ENCODE measurements at places on chromosomes 7 and 10.

DNA sequence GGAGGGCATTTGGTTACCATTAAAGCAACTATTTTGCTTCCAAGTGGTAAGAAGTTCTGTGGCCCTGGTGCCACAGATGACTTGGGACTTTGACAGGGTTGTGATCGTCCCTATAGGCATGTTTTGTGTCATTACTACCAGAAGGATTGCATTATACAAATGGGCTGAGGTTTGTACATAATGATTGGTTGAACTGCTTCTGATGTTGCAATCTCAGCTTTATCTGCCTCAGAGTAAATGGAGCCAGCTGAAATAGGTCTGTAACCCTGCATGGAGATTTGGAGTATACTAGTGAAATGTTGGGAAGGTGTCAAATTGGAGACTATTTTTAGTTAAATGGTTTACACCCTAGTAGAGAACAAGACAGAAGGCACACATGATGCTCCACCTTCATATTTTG lies 46.1 kb upstream of the SEPTIN7 start:
- no peak for DNase-seq

DNA sequence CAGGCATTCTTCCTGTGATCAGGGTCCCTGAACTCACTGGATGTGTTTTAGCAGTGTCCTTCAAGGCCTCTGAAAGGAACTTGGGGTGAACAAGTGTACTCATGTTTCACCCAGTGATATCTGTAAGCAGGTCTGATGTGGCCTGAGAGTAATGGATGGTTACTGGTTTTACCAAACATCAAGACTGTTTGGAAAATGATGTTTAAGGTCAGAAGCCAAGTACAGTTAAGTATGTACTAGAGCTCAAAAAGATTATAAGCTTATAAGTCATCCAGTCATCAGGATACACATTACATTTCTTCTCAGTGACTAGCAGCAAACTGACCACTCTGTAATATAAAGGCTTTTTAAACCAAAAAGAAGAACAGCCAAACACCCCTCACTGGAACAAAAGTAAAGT lies 79.8 kb upstream of the PTN start:
- DNase-seq, result no peak

- no peak for DNase-seq
Measured at GRCh38 chr7:5406957-5407945, 16.4 kb downstream of the TNRC18 start.

DNA sequence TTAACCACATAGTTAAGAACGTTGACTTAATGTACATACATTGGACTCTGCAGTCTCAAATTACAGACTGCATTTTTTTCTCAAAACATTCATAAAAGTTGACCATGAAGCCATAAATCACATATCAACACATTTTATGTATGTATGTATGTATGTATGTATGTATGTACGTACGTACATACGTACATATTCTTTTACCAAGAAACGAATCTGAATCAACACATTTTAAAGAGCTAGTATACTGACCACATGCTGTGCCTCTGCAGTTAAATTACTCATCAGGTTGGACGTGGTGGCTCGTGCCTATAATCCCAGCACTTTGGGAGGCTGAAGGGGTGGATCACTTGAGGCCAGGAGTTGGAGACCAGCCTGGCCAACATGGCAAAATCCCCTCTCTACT lies 105.8 kb downstream of the GPR158 start:
- DNase-seq, result no peak

- no peak for DNase-seq
Measured at GRCh38 chr7:118288098-118288497, 63.6 kb downstream of the ANKRD7 start.

DNA sequence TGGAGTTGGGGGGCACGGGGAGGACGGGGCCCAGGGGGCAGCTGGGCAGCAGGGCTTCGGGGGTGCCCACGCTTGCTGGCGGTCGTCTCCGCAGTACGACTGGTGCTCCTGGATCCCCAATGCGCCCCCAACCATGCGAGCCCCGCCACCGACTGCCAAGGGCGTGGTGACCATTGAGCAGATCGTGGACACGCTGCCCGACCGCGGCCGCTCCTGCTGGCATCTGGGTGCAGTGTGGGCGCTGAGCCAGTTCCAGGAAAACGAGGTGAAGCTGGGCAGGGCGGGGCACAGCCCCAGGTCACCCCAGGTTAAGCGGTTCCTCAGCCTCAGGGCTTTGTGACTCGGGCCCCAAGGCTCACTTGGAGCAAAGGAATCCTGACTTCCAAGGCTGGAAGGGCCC lies 70.0 kb downstream of the ALOX5 start:
- no peak for DNase-seq

GRCh38 chr7:26034391-26034790 lies 117.6 kb upstream of the NFE2L3 start:
- no peak for DNase-seq

DNA sequence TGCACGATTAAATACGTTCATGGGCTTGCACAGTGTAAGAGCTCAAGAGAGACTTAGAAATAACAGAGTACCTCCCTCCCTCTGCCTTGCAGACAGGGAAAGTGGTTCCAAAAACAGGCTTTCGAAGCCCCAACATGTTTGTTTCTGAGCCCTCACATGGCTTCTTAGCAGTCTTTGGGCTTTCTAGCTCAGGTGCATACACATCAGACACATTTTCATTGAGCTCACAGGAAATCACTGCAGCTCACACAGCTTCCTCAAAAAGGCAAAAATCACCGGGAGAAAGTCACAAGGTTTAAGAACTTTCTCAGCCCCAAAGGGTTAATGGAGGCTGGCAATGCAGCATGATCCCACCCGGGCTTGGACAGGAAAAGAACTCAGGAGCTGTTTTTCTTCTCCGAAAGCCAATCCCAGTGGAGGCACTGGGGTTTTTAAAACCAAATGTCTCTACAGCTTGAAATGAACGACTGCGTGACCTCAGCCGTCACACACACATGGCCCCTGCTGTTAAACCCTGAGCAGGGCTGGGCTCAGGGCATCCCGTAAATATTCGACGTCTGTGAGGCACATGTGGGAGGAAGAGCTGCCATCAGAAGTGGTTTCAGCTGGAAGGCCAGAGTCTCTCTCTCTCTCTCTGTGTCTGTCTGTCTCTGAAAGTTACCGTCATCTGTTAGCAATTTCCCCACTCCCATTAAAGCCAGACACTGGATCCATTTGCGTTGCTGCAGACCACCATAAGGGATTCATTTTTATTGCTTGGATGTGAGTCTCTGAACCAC lies 69.7 kb downstream of the CALML3 start:
- DNase-seq, result no peak

GRCh38 chr10:76067447-76067846 lies 636.0 kb downstream of the LRMDA start:
- no peak for DNase-seq

DNA sequence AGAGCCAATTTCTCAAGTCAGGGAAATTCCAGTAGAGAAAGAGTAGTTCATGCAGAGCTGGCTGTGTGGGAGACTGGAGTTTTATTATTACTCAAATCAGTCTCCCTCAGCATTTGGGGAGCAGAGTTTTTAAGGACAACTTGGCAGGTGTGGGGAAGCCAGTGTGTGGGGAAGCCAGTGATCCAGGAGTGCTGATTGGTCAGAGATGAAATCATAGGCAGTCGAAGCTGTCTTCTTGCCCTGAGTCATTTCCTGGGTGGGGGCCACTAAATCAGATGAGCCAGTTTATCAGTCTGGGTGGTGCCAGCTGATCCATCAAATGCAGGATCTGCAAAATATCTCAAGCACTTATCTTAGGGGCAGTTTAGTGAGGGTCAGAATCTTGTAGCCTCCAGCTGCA lies 194.6 kb upstream of the NRG3 start:
- no peak for DNase-seq
